IMR-90 (cell line): ENCODE measurements at places on chromosomes 13 and 19. TPM values are rescaled to one million over a fixed set of nuclear protein-coding genes. Genes with fewer than 3 reads are reported as not detected.

GRCh38 chr19:806815-807421, 9.7 kb downstream of the PTBP1 start:
- no peak for DNase-seq

DNA sequence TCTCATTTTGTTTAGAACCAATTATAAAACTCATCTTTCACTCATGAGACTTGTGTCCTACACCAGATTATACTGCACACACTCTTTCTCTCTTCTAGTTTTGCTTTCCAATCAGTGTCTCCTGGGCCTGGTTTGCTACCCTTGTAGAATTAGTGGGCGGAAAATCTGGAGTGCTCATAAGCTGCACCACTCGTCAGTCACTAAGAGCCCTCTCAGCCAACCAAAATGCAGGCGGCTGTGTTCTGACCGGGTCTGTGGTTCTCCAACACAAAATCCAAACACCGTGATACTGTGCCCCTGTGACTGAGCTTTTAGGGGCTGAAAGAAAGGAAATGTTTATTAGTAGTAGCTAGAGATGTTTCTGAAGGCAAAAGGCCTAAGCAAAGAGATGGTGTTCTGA, 83.7 kb upstream of the OBI1 start:
- no peak for DNase-seq

- no peak for DNase-seq
Measured at GRCh38 chr19:48613024-48613851, 1.6 kb downstream of the FAM83E start.

Gene ZNF563
- polyA plus RNA-seq, result 1.2 and 1.3 TPM in 2 replicates

GRCh38 chr19:28990522-28990921, 222.4 kb downstream of the UQCRFS1 start:
- no peak for DNase-seq

GRCh38 chr13:30504081-30504480, 38.3 kb upstream of the HMGB1 start:
- DNase-seq, result peak; percentile 31

Gene PTPRH
- 1.3 and 1.7 TPM in 2 replicates for polyA plus RNA-seq

DNA sequence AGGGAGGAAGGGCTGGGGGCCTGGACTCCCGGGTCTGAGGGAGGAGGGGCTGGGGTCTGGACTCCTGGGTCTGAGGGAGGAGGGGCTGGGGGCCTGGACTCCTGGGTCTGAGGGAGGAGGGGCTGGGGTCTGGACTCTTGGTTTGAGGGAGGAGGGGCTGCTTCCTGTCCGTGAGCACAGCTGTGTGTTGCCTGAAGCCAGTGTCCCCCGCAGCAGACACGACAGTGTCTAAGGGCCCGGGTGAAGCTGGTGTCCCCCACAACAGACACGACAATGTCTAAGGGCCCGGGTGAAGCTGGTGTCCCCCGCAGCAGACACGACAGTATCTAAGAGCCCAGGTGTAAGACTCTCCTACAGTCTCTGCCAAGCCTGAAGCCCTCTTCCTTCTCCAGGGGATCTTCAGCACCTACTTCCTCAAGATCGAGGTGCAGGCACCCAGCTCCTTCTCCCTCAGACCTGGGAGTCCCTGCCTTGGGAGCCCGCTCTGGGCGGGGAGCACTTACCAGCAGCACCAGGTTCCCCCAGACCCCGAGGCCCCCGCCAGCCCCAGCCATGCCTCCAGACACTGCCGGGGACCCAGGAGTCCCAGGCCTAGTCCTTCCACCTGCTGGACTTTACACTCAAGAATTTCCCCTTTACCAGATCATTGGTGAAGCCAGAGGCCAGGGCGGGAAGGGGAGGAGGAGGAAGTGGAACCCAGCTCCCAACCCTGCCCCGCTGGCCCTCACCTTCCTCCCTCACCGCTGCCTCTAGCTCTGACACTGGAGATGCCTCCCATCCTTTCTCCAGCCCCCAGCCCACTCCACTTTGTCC, at the start of gene PTPRH:
Gene PTPRH (minus strand): TSS at position 622 of the 813 bp plus-strand sequence. CDS start 68 bp downstream, at position 554.
- no peak for DNase-seq

GRCh38 chr19:50835103-50835784, 1.9 kb upstream of the KLK15 start:
- DNase-seq, result no peak

GRCh38 chr19:49884760-49885159, 7.3 kb downstream of the TBC1D17 start:
- DNase-seq, result no peak

DNA sequence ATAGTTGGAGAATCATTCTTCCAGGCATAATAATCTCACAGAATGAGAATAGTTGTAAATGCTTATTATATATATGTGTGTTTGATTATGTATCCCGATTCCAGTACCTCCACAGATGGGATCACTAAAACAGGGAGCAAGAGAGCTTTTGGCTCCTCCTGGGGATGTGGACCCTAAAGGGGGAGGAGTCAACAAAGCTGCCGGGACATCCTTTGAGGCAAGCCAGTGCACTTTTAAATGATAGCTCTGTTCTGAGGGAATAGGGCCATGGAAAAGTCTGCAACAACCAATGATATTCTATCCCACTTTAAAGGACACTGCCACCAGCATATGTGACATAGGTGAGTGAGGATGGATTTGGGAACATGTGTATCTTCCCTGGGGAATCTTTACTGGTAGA, 40.8 kb downstream of the SLITRK5 start:
- DNase-seq, result no peak

Gene KRTDAP
- not detected in 2 replicates for polyA plus RNA-seq

GRCh38 chr19:49860336-49861102, 6.9 kb downstream of the PNKP start:
- no peak for DNase-seq

DNA sequence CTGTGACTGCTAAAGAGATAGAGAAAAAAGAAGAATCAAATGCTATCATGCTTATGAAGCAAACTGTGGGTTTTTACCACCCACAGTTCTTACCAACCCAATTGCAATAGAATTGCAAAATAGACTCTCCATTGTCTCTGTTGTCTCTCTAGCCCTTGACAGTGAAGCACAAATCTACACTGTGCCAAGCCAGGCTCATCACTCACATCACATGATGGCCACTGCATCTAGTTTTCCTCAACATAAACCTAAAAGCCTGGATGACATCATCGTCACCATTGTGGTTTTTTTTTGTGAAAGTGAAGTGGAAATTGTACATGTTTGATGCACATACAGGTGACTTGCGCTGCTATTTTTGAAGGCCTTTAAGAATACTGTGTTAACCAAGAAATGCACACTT, 56.1 kb downstream of the KL start:
- no peak for DNase-seq
